Thyroid gland (tissue), 4 donors: ENCODE measurements at places on chromosomes 6 and 20. TPM values are rescaled to one million over a fixed set of nuclear protein-coding genes. Genes with fewer than 3 reads are reported as not detected.
A peak's percentile ranks its signal among the peaks of the same experiment; 100 is the strongest.

KCNG1 gene
- 0.13 TPM for total RNA-seq

AHCY gene
- total RNA-seq = 133 TPM

HMGCLL1 gene
- 1.2 TPM for total RNA-seq

CUTA gene
- 165 TPM for total RNA-seq

KIF25 gene
- total RNA-seq = not detected

RPS6KA2 gene
- 101 TPM for total RNA-seq

HLA-DQB1 gene
- 2.7 TPM for total RNA-seq

COL20A1 gene
- total RNA-seq = 0.13 TPM

SLC22A2 gene
- total RNA-seq = not detected

WFDC5 gene
- not detected for total RNA-seq

DNA sequence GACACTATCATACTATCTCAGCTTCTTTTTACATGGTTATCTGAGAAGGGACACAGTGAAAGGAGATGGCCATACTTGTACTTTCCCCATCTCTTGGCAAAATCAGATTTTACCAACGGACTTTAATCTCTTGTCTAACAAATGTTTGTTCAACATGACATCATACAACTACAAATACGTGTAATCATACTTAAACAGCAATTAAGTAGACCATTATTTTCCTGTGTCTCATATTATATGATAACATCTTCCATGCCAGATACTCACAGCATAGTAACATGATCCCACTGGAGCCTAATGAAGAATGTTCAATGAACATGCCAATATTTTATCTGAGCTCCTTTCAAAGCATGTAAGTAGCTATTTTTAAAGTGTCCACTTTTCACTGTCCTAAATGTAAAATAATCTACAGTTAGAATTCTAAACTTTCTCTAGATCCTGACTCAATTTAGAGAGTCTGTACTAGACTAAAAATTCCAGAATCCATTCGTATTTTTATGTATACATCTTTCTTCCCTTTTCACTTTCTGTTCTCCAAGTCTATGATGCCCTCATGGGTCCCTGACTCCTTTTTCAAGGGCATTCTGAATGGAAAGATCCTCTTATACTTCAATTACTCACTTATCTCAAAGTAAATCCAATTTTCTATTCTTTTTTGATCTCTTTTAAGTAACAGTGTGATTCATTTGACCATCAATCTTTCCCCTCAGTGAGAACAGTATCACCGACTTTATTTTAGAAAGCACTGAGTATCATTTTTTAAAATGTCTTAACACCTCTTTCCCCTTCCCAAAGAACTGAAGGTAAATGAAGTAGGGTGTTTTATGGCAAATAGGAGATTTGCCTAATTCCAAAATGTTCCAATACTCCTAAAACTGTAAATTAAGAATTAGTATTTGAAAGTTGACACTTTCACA lies 133.5 kb downstream of the CDK19 start:
- no peaks in the 10 kb centered on the region for H3K27me3 ChIP-seq
- H3K4me3 ChIP-seq = no peak overlapping the region
- H3K27ac ChIP-seq = no peak overlapping the region
- peaks cover 6% of the 10 kb centered on the region for H3K4me1 ChIP-seq
- DNase-seq = no peak
- no peaks in the 10 kb centered on the region for H3K36me3 ChIP-seq

DNA sequence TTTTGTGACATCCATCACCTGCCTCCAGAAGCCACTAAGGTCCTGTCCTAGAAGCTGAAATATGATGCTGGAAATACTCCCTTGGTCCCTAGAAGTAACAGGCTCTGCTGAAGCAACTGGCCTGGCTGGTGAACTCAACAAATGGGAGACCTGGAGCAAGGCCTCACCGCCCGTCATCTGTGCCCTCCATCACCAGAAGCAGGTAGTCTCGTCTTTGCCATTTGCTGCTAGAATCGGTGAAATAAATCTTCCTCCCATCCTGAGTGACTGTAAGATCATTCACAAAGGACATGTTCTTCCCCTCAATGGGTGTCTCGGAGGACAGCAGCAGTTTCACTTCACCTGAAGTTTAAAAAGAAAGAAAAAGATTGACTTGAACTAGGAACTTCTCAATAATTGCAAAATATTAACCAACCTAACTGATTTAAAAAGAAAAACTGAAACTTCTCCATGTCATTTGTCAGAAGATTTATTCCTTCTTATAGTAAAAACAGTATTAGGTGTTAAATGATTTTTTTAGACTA lies 21.0 kb downstream of the CST7 start:
- H3K36me3 ChIP-seq = peaks cover 76% of the 10 kb centered on the region
- no peak overlapping the region for H3K4me3 ChIP-seq
- H3K4me1 ChIP-seq = no peaks in the 10 kb centered on the region
- H3K27me3 ChIP-seq = no peaks in the 10 kb centered on the region
- H3K27ac ChIP-seq = no peak overlapping the region

DNA sequence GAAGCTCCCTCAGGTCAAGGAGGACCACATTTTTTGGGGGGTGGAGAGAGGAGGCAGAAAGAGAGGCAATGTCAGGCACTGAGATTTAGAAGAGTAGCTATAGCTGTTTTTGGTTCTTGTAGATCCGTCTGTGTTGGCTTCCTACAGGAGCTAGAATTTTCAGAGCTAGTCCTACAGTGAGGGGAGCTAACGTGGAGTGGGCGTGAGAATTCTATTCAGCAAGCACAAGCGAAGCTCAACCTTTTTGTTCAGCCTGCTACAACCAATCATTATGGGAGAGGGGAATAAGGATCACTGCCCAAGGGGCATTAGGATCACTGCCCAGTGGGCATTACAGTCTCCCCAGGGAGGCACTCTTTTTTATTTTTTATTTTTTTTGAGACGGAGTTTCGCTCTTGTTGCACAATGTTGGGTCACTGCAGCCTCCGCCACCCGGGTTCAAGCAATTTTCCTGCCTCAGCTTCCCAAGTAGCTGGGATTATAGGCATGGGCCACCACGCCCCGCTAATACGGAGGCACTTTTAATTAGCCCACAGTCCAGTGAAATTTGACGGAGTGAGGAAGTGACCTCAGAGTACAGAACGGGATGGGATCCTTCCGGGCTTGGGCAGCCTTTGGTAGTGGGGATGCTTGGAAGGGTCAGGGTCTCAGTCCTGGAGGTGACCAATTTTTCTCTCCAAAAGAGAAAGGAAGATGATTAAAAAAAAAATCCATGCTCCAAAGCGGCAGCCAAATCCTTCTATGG lies 1.1 kb upstream of the PANK2 start:
- H3K27me3 ChIP-seq = no peaks in the 10 kb centered on the region
- H3K4me3 ChIP-seq = peak overlapping the region; percentile 30
- peaks cover 32% of the 10 kb centered on the region for H3K4me1 ChIP-seq
- peak overlapping the region; percentile 56 for H3K27ac ChIP-seq
- no peaks in the 10 kb centered on the region for H3K36me3 ChIP-seq
- peak; percentile 14 for DNase-seq

DNA sequence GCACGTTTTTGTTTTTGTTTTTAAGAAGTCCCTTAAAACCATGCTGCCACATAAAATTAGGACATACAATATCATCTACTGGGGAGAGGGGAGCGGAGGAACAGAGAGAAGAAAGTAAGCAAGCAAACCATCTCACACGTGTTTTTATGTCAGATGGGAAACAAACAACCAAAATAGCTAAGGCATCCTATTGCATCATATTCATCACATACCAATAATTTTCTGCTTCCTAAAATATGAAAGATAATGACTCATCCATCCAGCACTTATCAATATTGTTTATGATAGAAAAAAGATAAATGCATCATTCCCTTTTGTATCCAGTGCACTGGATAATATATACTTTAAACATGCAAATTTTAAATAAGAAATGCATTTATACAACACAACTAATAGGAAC lies 329.6 kb downstream of the RNGTT start:
- no peaks in the 10 kb centered on the region for H3K4me1 ChIP-seq
- H3K36me3 ChIP-seq = no peaks in the 10 kb centered on the region
- H3K4me3 ChIP-seq = no peak overlapping the region
- no peak overlapping the region for H3K27ac ChIP-seq
- no peaks in the 10 kb centered on the region for H3K27me3 ChIP-seq
- no peak for DNase-seq

GRCh38 chr20:1001911-1002681 lies at the start of gene RSPO4:
TSS of gene RSPO4 (minus strand) at chr20:1002311. CDS start at chr20:1002164, 147 bp downstream.
- H3K27me3 ChIP-seq = peaks cover 4% of the 10 kb centered on the region
- no peaks in the 10 kb centered on the region for H3K4me1 ChIP-seq
- H3K36me3 ChIP-seq = no peaks in the 10 kb centered on the region
- DNase-seq = peak; percentile 3
- H3K4me3 ChIP-seq = no peak within 1 kb of the TSS
- no peak within 1 kb of the TSS for H3K27ac ChIP-seq

GRCh38 chr6:129238991-129239390 lies 356.1 kb downstream of the LAMA2 start:
- H3K4me3 ChIP-seq = no peak overlapping the region
- no peak overlapping the region for H3K27ac ChIP-seq
- no peaks in the 10 kb centered on the region for H3K36me3 ChIP-seq
- no peaks in the 10 kb centered on the region for H3K4me1 ChIP-seq
- H3K27me3 ChIP-seq = no peaks in the 10 kb centered on the region

DNA sequence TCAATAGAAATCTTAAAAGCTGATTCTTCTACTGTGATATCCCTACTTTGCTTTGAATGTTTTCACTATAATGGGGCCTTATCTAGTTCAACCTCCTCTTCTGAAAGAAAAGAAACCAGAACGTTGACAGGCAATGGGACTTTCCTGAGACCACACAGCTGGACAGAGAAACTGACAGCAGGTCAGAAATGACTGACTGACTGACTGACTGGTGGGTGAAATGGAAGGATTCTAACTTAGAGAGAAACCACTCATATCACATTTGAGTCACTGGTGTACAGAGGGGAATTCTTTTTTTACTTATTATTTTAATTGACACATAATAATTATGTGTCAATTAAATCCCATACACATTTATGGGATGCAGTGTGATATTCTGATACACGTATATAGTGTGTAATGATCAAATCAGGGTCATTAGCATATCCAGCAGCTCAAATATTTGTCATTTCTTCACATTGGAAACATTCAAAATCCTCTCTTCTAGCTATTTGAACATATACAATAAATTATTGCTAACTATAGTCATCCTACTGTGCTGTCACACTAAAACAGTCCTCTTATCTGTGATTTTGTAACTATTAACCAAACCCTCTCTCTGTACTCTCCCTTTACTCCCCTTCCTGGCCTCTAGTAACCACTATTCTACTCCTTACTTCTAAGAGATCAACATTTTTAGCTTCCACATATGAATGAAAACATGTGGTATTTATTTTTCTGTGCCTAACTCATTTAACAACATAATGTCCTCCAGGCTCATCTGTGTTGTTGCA lies 64.8 kb upstream of the NRSN1 start:
- no peak overlapping the region for H3K27ac ChIP-seq
- no peak overlapping the region for H3K4me3 ChIP-seq
- no peaks in the 10 kb centered on the region for H3K36me3 ChIP-seq
- DNase-seq = no peak

- H3K27ac ChIP-seq = no peak overlapping the region
- DNase-seq = peak; percentile 71
- no peaks in the 10 kb centered on the region for H3K27me3 ChIP-seq
- no peak overlapping the region for H3K4me3 ChIP-seq
- peaks cover 11% of the 10 kb centered on the region for H3K4me1 ChIP-seq
Observed at GRCh38 chr6:55069132-55069781, 105.1 kb upstream of the HCRTR2 start.

GRCh38 chr6:168901076-168901475 lies 352.6 kb downstream of the THBS2 start:
- no peak overlapping the region for H3K4me3 ChIP-seq
- no peak overlapping the region for H3K27ac ChIP-seq
- H3K36me3 ChIP-seq = no peaks in the 10 kb centered on the region

GRCh38 chr6:37104824-37105147 lies 65.2 kb upstream of the PIM1 start:
- H3K27ac ChIP-seq = no peak overlapping the region
- H3K27me3 ChIP-seq = no peaks in the 10 kb centered on the region
- no peak for DNase-seq
- peaks cover 28% of the 10 kb centered on the region for H3K4me1 ChIP-seq
- no peak overlapping the region for H3K4me3 ChIP-seq
- H3K36me3 ChIP-seq = no peaks in the 10 kb centered on the region

- no peak overlapping the region for H3K27ac ChIP-seq
- H3K36me3 ChIP-seq = no peaks in the 10 kb centered on the region
- DNase-seq = peak; percentile 80
- H3K4me3 ChIP-seq = peak overlapping the region; percentile 57
- peaks cover 19% of the 10 kb centered on the region for H3K4me1 ChIP-seq
Observed at GRCh38 chr6:37698264-37699137, 818 bp upstream of the MDGA1 start.

DNA sequence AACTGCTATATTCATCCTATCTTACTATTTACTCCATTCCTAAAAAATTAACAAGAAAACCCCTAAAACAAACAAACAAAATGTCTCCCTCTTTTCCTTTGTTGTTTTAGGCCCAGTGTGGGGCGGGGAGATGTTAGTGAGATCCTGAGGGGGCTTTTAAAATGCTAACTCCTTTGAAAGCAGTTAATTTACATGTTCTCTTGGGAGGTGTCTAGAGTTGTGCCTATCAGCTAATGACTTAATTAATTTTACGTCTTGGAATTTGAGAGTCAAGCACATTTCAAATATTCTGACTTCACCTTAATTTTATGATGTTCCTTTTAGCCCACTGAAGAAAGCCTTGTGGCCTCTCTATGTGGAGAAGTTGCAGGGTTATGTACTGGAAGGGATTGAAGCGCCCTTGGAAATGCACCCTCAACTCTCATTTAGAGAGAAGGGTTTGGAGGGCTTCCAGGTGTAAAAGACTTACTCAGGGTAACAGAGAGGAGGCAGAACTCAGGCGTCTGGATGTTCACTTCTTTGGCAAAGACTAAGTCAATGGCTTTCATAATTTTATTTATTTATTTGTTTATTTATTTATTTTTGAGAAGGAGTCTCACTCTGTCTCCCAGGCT lies 4.9 kb downstream of the SASH1 start:
- H3K27me3 ChIP-seq = no peaks in the 10 kb centered on the region
- H3K27ac ChIP-seq = peak overlapping the region; percentile 97
- H3K4me3 ChIP-seq = no peak overlapping the region
- peaks cover 49% of the 10 kb centered on the region for H3K4me1 ChIP-seq
- no peaks in the 10 kb centered on the region for H3K36me3 ChIP-seq
- no peak for DNase-seq

GRCh38 chr6:8947900-8948299 lies 512.6 kb upstream of the SLC35B3 start:
- no peak overlapping the region for H3K27ac ChIP-seq
- H3K36me3 ChIP-seq = no peaks in the 10 kb centered on the region
- H3K4me3 ChIP-seq = no peak overlapping the region
- H3K4me1 ChIP-seq = no peaks in the 10 kb centered on the region
- DNase-seq = no peak

GRCh38 chr6:33999567-33999966 lies 146.3 kb downstream of the GRM4 start:
- no peaks in the 10 kb centered on the region for H3K27me3 ChIP-seq
- H3K4me1 ChIP-seq = no peaks in the 10 kb centered on the region
- no peak for DNase-seq
- no peaks in the 10 kb centered on the region for H3K36me3 ChIP-seq
- no peak overlapping the region for H3K4me3 ChIP-seq

GRCh38 chr6:157323255-157323965 lies at the start of gene TMEM242:
TSS of gene TMEM242 (minus strand) at chr6:157323519. CDS start at chr6:157323499, 20 bp downstream.
- peak; percentile 92 for DNase-seq
- H3K36me3 ChIP-seq = peaks cover under 1% of the 10 kb centered on the region
- H3K4me1 ChIP-seq = peaks cover 12% of the 10 kb centered on the region
- H3K27me3 ChIP-seq = no peaks in the 10 kb centered on the region
- peak within 1 kb of the TSS; percentile 56 for H3K4me3 ChIP-seq

- H3K4me1 ChIP-seq = no peaks in the 10 kb centered on the region
- no peak overlapping the region for H3K27ac ChIP-seq
- H3K36me3 ChIP-seq = no peaks in the 10 kb centered on the region
- DNase-seq = no peak
- H3K4me3 ChIP-seq = no peak overlapping the region
Observed at GRCh38 chr6:130520221-130520620, 154.4 kb downstream of the TMEM200A start.

GRCh38 chr6:105733556-105734162 lies 330.8 kb upstream of the PREP start:
- no peak for DNase-seq
- H3K27ac ChIP-seq = no peak overlapping the region
- H3K4me1 ChIP-seq = no peaks in the 10 kb centered on the region
- H3K36me3 ChIP-seq = no peaks in the 10 kb centered on the region
- no peaks in the 10 kb centered on the region for H3K27me3 ChIP-seq
